Neural progenitor cell (in vitro differentiated cells): ENCODE measurements at places on chromosomes 1 and 21.

DNA sequence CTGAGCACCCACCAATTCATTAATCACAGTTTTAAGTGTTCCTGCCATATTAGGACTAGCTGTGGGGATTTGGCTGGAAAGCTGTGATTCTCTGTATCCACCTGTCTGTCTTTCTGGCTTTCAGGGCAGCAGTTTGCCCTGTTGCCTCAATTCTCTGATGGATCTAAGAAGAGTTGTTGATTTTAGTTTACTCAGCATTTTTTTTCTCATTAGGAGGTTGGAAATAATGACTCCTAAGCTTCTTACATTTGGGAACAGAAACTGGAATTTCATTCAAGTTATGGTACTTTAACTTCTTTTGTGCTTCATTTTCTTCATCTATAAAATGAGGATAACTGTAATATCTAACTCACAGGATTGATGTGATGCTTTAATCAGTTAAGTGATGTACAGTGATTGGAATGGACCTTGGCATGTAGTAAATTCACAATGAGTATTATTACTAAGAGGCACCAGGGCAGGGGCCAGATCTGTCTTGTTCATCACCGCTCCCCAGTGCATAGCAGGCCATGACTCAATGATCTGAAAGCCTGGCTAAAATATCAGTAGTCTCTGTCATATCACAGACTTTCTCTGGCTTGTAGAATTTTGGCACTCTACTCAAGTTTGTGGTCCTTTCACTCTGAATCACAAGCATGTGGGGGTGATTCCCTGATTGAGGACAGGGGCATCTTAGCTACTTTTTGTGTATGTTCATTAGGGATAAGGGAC lies 51.4 kb upstream of the GREM2 start:
- DNase-seq: no peak

- DNase-seq: no peak
These were observed 328.9 kb downstream of the NUF2 start for GRCh38 chr1:163650624-163651023.

GRCh38 chr1:71667216-71667615 lies 586.4 kb upstream of the ZRANB2 start:
- no peak for DNase-seq

DNA sequence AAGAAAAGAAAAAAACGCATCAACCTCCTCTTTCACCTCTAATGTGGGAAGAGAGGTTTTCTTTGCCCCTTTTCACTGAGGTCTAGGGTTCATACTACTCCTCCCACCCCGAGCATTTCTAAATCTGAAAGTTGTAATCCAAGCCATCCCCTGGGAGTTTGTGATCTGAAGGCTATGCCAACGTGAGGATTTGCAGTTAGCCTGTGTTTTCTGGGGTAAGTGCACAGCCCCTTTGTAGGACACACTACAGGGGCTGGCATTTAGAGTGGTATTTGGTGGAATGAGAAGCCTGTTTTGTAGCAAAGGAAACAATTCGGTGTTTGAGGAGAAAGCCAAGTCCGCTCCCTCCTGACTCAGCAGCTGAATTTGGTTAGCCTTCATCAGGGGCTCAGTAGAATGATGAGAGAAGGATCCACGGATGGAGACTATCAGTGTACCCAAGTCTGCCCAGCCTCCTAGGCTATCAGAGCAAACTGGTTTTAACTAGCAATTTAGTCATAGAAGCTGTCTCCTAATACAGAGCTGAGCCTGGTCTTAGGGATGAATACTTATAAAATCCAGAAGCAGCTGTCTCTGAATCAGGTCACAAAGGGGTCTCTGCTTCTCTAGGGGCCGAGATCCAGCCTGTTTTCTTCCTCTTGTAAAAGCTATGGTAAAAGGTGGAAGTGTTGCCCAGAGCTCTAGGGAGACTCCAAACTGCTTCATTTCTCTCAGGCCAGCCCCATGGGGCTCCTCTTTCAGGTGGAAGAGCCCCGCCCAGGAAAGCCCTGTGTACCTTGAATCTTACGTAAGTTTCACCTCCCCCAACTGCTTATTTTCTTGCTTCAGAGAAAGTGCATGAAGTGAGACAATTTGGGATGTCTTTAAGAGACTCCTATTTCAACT lies 2.1 kb downstream of the PCP4L1 start:
- no peak for DNase-seq

- no peak for DNase-seq
These were observed 14.8 kb downstream of the LYST start for GRCh38 chr1:235851939-235852338.

- DNase-seq: no peak
These were observed 145.5 kb downstream of the USP25 start for GRCh38 chr21:15875286-15875685.

DNA sequence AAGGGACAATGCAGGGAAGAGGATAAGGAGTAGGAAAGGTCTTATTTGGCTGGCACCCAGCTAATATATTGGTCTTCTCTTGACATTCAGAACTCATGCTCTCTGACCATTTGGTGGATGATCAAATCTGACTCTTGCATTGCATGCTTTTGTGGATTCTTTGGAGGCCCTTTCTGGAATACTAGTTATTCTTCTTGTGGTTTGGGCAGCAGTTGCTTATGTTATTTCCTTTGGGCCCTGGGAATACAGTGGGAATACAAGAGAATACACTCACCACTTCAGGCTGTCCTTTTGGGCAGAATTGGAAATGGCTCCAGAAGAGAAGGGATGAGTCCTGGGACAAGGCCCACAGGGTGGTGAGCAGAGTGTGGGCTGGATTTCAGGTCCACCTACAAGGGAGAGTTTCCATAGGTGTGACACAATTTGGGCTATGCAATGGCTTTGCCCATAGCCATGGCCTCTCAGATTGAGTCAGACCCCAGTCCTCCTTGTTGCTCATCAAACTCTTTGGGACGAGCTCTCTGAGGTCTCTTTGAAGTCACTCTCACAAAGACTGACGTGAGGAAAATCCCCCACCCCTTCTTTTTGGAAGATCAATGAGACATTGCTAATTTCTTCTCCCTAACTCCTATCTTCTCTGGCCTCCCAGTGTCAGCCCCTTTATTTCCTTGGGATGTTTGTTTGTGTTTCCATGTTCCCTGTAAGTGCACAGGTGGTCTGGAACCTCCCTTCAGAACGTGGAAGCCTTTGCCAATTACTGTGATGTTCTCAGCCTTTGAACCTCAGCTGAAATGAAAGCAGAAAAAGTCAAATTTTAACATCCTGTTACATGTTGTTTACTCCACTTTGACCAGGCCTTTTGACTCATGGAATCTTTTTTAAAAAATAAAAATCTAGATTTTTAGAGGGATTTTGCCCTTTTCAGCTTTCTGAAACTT lies 19.4 kb downstream of the HSD11B1 start:
- no peak for DNase-seq

DNA sequence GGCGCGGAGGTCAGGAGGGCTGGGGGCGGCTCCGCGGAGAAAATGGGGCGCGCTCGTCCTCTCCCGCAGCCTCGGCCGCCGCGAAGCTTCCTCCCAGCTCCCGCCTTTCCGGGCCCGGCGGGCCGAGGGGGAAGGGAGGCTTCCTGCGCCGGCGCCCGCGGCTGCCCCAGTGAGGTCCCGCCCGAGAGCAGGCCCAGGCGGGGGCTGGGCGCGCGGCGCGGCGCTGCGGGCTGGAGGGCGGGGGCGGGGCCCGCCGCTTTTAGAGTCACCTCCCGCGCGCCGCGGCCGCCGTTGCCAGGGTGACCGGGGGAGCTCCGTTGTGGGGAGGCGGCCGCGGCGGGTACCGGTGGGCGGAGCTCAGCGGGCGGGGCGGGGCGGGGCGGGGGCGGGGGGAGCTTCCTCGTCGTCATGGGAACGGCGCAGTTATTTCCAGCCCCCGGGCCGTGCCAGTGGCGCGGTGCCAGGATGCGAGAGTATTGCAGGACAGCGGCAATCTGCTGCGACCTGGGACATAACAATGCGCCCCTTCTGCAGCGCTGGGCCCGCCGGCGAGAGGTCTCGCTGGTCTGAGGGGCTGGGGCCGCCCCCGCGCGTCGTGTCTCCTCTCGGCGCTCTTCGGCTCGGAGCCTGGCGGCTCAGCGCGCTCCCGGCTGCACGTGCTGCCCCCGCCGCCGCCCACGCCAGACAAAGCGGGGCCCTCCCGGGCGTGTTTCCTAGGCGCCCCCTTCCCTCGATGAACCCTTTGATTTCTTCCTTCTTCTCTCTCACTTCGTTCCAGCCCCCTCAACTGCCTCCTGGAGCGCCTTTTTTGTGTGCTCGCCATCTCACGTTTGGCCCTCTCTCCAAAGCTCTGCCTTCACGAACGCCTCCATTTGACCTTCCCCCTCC lies 16.9 kb downstream of the IER5 start:
- DNase-seq: peak; percentile 97

GRCh38 chr1:201217146-201217545 lies 26.5 kb downstream of the IGFN1 start:
- no peak for DNase-seq

DNA sequence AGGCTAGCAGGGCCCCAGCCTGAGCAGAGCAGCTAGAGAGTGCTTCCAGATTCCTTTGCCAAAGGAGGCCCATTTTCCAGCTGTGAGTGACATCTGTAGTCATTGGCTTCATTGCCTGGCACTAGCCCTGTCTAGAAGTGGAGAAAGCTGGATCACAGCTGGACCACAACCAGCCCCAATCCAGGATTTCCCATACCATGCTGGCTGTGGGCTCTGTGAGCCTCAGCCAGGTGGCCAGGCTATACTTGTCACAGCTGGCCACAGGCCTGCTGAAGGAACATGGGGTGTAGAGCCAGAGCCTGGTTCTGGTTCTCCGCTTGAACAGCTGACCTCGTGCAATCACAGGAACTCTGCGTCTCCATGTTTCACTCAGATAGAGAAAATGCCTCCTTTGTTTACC lies 36.6 kb downstream of the RIMKLA start:
- DNase-seq: no peak

GRCh38 chr1:39322431-39322830 lies 117.9 kb downstream of the MACF1 start:
- no peak for DNase-seq

DNA sequence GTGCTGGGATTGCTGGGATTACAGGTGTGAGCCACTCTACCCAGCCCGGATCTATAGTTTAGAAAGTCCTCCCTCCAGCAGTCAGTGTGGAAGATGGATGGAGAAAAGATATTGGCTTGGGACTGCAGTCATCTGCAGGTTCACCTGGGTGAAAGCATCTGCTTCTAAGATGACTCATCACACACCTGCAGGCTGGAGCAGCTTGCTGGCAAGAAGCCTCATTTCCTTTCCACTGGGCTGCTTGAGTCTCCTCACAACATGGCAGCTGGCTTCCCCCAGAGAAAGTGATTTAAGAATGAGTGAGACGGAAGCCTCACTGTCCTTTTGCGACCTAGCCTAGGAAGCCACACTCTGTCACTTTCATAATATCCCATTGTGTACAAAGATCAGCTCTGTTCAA lies 50.0 kb downstream of the FOXO6 start:
- DNase-seq: no peak

- DNase-seq: no peak
These were observed 75.7 kb downstream of the CRB1 start for GRCh38 chr1:197343663-197344273.

DNA sequence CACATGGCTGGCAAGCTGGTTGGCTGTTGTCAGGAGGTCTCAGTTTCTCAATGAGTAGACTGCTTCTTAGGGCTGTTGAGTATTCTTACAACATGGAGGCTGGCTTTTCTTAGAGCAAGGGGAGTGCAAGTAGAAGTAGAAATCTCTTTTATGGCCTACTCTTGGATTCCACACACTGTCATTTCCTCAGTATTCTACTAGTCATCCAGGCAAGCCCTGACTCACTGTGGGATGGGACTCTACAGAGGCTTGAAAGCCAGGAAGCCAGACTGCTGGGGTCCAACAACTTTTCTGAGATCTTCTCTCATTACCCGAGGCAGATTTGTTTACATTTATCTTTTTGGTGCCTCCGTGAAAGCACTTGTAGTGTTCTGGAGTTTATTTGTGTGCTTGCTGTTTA lies 196.2 kb upstream of the APP start:
- no peak for DNase-seq
